ENCODE measurements at places on chromosomes 5 and 9.

DNA sequence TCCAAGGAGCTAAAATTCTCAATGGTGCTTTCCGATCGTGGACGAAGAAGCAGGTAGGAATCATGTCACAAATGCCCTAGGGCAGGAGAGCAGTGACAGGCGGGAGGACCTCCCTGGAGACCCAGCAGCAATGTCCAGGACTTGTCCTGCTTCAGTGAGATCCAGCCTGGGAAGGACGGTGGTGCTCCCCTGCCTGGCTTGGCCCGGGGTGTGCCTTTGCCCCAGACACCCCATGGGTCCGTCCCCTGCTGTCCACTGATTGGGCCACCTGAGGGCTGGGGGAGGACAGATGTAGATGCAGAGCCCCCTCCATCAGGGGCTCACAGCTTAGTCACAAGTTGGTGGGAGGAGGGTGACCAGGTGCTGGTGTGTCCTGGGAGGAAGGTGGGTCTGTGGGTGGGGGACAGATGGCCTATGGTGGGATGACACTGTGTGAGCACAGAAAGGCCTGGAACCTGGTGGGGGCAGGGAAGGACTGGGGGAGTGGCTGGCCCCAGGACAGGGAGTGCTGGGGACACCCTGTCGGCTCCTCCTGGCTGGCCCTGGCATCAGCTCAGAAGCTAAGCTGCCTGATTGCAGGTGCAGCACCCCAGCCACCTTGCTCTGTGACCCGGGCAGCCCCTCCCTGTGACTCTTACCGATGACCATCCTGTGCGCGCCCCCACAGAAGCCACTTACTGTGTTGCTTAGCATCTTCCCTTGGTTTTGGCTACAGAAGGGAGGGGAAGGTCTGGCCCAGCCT lies 82.0 kb downstream of the PHF2 start:
- no peak for DNase-seq

- no peak for DNase-seq
These were observed 55.2 kb downstream of the DROSHA start for GRCh38 chr5:31476738-31477141.

DNA sequence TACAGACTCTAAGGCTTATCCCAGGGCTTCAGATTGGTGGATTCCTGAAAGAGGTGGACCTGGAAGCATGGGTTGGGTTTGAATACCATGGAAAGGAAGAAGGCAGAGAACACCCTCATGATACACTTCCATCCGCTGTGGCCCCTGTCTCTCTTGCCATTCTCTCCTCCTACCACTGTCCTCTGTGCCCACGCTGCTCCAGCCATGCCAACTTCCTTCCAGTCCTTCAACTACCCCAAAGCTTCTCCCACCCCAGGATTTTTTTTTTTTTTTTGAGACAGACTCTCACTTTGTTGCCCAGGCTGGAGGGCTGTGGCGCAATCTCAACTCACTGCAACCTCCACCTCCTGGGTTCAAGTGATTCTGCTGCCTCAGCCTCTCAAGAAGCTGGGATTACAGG lies 1.7 kb upstream of the SPARC start:
- DNase-seq = no peak

DNA sequence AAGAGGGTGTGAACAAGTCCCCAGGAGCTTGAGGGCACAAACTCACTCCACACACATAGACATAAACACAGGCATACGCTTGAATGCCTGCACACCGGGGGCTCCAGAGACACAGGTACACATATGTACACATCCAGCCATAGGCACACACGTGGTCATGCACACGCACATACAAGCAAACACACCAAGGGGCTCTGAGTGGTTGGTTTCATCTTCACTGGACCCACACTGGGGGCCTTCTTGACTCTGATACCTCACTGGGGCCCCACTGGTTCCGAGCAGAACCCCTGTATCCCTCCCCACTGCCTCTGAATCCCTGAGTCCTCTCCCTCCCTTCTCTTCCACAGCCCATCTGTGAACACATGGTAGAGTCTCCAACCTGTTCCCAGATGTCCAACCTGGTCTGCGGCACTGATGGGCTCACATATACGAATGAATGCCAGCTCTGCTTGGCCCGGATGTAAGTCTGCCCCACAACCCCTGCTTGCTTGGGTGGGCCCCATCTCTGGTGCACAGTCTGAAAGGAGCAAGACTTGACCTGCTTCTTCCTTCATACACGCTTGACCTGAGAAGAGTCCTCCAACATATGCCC lies 6.4 kb downstream of the SPINK4 start:
- no peak for DNase-seq

DNA sequence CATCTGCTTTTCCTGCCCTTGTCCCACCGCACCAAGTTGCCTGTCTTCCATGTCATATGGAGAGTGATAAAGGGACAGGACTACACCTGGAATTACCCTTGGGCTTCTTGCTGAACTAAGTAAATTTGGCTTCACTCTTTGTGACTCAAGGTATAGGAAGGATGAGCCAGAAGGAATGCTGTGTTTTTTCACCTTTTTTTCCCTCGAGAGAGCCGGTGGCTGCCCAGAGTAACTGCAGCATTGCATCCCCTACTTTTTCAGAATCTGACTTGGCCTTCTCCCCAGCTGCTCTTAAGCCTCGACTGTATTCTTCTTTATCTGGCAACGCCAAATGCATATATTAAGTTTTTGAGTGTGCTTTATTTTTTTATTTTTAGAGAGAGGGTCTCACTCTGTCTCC lies 38.4 kb downstream of the RCL1 start:
- peak; percentile 14 for DNase-seq

- no peak for DNase-seq
These were observed 37.2 kb upstream of the S1PR3 start for GRCh38 chr9:88954066-88954465.

- DNase-seq = no peak
These were observed 11.7 kb upstream of the FGF1 start for GRCh38 chr5:142697356-142698255.

GRCh38 chr9:113621309-113621791 lies 157.8 kb downstream of the RGS3 start:
- DNase-seq = peak; percentile 79

DNA sequence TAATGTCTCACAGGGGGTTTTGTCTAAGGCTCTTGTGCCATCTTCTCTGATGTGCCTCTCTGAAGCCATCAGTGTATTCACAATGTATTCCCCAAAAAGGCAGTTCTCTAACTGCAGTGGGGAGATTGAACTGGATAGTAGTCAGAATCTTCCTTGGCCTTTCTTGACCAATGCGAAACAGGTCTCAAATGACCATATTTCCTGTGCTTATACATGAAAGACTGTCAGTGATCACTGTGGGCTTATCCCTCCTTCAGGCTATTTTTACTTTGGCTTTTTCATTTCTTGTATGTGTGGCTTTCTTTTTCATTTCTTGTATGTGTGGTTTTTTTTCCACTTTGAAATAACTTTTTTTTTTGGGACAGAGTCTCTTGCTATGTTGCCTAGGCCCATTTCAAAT lies 19.7 kb downstream of the HMGXB3 start:
- no peak for DNase-seq

DNA sequence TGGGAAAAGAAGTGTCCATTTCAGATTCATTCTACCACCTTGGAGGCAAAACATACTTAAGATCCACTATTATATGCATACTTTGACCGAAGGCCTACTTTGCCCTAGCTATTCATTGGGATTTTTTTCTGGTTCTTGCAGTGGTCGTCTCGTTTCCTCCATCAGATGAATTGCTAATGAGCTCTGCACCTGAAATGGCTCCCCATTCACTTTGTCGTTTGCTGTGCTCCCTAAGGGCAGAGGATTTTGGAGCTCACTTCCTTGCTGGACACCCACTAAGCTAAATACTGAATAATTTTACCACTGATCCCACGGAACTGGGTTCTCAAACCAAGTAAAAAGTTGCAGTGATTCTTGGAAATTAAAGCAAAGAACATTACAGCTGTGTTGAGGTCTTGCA lies 1.9 kb downstream of the KDM3B start:
- DNase-seq = peak; percentile 40

DNA sequence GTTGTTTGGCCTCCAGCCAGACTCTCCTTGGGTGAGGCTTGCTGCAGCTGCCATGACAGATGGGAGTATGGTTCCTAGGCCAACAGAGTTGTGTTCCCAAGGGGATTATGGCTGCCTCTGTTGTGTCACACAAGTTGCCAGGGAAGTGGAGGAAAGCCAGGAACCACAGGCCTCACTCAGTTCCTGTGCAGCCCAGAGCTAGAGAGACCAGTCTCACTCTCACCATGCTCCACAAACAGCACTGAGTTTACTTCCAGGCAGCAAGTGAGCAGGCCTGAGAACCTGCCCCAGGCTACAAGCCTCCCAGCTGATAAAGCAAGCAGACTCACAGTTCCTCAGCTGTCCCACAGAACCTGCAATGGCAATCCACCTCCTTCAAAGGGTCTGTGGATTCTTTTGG lies 273.6 kb upstream of the TAS2R1 start:
- DNase-seq = peak; percentile 73

DNA sequence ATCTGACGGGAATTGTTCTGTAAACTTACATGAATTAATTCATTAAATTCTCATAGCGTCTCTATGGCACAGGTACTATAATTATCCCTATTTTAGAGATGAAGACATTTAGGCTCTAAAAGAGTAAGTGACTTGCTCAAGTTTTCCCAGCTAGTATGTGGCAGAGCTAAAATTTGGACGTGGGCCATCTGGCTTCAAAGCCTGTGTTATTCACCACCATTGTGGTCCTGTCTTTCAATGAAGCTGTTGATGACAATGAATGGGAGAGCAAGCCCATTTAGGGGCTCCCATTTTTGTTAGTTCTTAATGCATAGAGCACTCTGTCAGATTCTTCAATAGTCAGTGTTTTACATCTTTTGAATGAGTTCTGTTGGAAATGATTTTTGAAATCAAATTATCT lies 236.0 kb upstream of the CD180 start:
- no peak for DNase-seq

- DNase-seq = peak; percentile 29
These were observed 543.9 kb downstream of the TLE1 start for GRCh38 chr9:81145331-81145963.

- DNase-seq = peak; percentile 58
These were observed 20.2 kb downstream of the GRAMD2B start for GRCh38 chr5:126443374-126443851.

DNA sequence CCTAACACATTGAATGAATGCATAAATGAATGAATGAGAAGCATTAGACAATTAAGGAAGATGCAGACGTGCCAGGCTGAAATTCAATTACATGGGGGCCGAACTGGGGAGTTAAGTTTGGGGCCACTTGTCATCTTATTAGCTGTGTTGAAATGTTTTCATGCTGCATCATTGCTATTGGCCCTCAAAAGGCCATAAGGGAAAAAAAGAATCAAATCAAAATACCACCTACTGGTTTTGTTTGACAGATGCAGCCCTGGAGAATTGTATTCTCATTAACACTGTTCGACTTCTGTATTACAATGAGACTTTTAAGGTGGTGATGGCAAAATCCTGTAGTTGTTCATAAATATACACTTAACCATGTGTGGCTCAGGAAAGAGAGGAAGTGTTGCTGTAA lies 38.4 kb downstream of the UBE2QL1 start:
- DNase-seq = no peak

DNA sequence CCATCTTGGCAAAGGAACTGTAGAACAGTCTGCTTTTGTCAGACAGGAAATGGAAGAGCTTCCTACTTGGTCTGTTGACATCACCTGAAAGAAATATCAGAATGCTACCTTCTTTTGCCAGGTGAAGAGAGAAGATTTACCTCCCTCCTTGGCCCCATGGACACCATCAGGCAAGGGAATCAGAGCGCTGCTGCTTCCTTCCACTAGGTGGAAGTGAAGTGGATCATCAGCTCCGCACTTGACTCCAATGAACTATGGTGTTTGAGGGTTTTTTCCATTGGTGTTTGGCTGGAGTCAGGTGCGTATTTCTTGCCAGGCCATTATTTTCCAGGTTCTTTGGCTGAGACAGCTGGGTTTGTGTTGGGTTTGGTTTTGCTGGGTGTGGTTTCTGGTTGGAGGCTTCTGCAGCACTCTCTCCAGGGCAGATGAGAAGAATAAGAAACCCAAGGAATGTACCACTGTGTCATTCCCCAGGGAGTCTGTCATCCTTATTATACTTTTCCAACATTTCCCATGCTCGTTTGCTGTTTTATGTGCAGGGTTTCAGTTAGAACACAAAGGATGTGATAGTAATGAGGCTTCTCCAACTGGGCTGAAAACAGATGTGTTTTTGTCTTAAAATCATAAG lies 12.4 kb downstream of the SPATA31E1 start:
- DNase-seq = no peak

DNA sequence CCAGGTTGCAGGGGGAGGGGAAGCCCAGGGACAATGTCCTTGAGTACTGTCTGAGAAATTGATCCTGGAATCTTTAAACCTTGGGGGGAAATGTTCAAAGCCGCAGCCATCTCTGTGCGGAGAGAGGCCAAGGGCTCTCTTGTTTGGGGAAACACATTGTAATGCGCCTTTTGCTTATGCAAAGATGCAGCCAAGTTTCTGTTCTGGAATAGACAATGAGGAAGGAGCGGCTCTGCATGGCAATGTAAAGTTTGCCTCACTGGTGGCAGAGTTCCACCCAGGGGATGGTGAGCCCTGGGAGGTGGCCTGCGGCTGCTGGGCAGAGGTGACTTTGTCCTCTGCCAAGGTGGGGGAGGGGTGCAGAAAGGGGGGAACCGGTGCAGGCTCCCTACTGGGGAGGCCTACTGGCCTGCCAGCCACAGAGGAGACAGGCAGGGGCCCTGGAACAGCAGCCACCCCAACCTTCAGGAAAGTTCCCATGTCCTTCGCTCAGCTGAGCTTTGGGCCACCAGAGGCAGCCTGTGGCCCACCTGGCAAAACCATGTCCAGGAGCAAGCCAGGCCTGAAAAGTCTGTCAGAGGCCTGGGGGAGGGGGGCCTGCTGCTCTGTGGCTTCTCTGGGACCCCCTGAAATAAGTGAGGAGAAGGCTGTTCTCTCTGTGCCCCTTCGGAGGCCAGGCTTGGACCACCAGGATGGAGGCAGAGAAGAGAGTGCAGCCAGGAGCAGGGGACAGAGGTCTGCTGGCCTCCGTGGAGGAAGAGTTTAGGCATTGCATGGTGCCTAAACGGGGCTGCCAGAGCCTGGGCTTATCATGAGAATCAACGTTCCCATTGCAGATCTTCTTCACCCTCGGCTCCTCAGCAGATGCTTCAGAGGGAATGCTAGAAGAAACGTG lies 127.8 kb downstream of the ZNF354C start:
- no peak for DNase-seq

GRCh38 chr5:107699425-107699824 lies 28.7 kb upstream of the EFNA5 start:
- no peak for DNase-seq

GRCh38 chr5:141668601-141669265 lies 13.3 kb downstream of the ARAP3 start:
- no peak for DNase-seq

- no peak for DNase-seq
These were observed 9.7 kb downstream of the GSN start for GRCh38 chr9:121277518-121278295.

DNA sequence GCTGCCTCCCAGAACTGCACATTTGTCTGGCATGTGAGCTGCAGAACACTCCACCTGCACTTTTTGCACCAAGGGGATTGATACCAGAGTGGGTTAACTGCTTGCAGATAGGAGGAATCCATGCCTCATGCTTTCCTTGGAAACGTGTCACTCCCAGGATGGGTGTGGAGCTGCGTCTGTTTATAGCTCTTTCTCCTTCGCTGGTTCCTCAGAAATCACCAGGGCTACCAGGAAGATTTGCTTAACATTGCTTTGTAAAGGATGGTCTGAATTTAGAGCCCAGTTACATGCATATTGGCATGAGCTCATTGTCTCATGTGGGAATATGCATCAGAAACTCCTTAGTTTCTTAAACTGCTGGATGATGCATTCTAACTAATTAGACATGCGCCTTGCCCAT lies 234.6 kb downstream of the GADD45G start:
- DNase-seq = no peak

GRCh38 chr5:123429221-123429954 lies 6.2 kb upstream of the CEP120 start:
- no peak for DNase-seq

GRCh38 chr5:103120607-103121200 lies 603 bp downstream of the PPIP5K2 start:
- DNase-seq = peak; percentile 57
